ENCODE measurements at places on chromosomes 5 and 9.

DNA sequence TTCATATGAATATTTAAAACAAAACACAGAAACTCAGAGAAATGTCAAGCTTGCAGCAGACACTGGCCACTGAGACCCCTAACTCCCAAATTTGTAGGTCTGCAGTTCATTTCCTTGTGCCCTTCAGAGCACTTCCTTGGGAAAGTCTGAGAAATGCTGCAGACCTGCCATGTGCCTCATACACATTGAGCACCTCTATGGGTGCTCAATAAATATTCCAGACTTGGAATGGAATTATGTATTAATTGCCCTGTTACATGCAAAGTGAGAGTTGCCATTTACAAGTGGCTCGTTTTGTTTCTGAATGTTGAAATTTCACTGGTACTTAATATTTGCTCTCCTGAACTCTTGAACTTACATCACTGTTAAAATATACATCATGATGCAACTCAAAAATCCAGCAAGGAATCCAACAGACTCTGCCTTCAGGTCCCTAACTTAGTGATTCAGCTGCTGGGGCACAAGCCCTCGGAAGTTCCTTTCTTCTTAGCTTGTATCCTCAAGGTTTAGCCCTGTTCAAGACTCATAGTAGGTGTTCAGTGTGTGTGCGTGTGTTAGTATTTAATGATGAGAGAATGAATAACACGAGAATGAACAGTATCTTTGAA, 90.6 kb downstream of the PTCD2 start:
- DNase-seq: no peak

GRCh38 chr5:168869615-168870227, 290.6 kb upstream of the PANK3 start:
- no peak for DNase-seq

GRCh38 chr9:124593200-124593599, 86.0 kb upstream of the NR5A1 start:
- no peak for DNase-seq

DNA sequence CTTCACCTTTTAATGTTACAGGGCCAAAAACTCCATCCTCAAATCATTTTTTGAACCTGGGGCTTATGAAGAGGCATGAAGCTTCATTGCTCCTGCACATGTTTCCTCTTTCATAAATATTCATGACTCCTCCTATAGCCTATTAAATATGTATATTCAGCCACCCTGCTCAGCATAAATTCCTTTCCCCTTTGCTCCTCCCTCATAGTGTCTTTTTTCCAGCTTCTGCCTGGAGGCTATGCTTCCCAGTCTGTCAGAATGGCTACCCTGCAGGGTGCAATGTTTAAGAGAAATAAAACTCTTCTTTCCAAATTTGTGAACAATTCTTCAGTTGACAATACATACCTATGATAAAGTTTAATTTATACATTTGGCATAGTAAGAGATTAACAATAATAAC, 1082.9 kb upstream of the CDH18 start:
- no peak for DNase-seq

DNA sequence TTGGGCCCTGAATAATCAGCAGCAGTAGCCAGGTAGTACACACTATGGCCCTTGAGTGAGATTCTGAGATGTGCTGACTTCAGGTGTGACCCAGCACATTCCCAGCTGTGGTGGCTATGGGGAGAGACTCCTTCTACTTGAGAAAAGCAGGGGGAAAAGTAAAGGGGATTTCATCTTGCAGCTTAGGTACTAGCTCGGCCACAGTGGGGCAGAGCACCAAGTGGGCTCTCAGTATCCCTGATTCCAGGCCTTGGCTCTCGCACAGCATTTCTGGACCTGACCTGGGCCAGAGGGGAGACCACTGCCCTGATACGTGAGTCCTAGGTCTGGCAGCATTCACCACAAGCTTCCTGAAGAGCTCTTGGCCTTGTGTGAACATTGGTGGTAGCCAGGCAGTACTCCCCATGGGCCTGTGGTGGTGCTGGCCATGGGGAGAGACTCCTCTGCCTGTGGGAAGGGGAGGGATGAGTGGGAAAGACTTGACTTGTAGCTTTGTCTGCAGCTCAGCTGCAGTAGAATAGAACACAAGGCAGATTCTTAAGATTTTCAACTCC, 27.6 kb downstream of the PTGS1 start:
- no peak for DNase-seq

Data from GM12892 (cell line).